Activated CD8-positive, alpha-beta memory T cell treated with anti-CD3 and anti-CD28 coated beads for 24 hours (primary cell): ENCODE measurements at places on chromosomes 1 and 21.

DNA sequence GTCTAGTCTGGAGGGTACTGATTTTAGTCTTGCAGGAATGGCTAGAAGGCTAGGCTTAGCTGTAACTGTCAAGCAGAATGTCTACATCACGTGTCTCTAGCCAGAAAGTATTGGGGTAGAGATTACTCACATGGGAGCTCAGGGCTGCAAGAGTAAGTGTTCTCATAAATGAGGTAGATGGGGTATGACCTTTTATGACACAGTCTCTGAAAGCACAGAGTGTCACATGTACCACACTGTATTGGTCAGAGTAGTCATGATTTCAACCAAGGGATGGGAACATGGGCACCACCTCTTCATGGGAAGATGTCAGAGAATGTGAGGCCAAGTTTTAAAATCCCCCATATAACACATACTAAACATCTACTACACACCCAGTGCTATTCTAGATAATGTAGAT, 2.9 kb downstream of the FYB2 start:
- DNase-seq: no peak

GRCh38 chr1:53196017-53196484, 573 bp upstream of the CPT2 start:
- no peak for DNase-seq

GRCh38 chr1:32769524-32770220, 47.5 kb downstream of the YARS1 start:
- DNase-seq: no peak

DNA sequence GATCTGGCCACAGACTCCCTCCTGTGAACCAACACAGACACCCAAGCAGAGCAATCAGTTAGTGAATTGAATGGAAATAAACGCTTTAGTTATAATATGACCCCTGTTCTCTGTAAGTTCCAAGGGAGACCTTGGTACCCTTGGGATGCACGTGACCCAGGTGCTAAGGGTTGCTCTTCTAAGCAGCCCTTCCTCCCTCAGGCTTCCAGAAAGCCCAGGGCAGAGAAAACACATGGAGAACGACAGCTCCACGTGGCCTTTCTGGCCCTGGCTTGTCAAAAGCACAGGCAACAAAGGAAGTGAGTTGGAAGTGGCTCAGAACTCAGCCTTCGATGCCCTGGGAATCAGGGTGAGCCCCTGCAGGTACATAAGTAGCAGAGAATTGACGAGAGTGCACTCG, 57.4 kb downstream of the LACTBL1 start:
- no peak for DNase-seq

DNA sequence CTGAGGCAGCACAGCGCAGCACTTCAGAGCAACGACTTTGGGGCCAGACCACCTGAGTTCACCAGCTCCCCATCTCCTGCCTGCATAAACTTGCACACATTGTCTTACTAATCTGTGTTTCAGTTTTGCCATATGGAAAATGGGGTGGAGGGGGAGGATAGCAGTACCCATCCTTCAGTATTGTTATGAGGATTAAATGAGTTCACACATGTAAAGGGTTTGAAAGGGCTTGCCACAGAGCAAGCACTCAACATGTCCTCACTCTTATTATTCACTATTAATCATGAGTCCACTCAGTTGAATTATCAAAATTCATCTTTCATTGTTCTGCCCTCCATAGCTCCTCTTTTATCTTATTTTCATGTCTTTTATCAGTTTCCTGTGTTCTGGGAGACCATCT, 40.1 kb upstream of the BMP8B start:
- no peak for DNase-seq

DNA sequence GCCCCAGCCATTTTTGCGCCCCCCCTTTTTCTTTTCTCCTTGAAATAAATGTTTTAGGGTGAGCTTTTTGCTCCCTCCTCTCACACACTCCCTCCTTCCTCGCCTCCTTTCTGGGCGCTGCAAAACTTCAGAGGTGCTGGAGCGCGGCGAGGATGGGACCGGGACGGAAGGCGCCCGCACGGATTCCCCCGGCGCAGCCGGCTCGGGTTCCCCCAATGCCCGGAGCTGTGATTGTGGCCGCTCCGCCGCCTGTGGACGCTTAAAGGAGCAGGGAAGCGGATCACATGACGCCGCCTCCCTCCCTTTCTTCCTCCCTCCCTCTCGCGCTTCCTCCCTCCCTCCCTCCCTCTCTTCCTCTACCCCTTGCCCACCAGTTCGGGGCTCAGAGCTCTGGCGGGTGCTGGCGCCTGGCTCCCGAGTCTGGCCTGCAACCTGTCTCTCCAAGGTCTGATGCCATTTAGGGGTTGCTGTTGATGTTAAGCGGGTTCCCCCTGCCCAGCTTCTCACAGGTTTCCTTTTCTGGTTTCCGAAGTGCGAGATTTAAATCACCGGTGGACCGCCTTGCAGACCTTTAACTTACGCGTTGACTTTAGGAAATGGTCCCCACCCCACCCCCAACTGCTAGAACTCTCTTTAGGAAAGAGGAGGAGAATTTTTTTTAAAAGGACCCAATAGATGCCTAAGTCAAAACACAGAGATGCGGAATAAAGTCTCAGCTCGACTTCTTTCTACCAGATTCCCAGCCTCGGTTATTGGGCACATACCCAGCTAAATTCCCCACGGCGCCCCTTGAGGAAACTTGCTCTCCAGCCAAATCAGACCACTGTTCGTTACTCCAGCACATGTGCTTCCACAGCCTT, at the start of gene WLS:
TSS of gene WLS (minus strand) at position 235 of the 860 bp plus-strand sequence. CDS start at position 11, 224 bp downstream.
- no peak for DNase-seq

- no peak for DNase-seq
Observed at GRCh38 chr1:90335558-90335957, 340.6 kb downstream of the ZNF326 start.

DNA sequence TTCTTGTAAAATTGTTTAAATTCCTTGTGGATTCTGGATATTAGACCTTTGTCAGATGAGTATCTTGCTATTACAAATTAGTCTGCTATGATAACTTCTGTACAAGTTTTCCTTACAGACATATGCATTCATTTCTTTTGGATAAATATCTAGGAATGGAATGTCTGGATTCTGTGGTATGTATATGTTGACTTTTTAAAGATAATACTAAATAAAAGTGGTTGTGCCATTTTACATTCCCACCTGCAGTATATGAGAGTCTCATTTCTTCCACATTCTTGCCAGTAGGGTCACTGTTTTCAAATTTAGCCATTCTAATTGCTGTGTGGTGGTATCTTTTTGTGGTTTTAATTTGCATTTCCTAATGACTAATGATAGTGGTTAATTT, 53.9 kb downstream of the SYDE2 start:
- DNase-seq: no peak

- DNase-seq: no peak
Observed at GRCh38 chr1:96340686-96341085, 380.9 kb upstream of the PTBP2 start.

GRCh38 chr1:8821084-8821483, 3.6 kb upstream of the RERE start:
- no peak for DNase-seq

- DNase-seq: no peak
Observed at GRCh38 chr1:205438213-205439158, 16.6 kb upstream of the LEMD1 start.

DNA sequence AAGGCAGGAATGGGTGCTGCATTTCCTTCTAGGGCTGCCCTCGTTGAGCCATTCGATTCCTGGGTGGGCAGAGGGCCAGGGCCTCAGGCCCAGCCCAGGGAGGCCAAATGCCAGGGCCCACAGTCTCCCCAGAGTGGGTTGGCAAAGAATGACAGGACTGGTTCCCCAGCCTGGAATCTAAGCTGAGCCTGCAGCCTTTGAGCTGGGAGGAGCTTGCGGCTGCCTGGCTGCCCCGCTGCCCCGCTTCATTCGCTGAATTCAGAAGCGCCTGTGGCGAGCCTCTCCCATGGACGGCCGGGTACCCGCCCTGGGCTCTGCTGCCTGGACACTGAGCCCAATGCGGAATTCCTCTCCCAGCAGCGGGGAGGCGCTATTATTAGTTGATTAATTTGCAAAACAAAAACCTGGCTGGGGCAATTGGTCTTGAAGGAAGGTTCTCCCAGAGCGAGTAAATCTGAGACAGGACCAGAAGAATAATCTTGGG, 32.3 kb upstream of the TARDBP start:
- DNase-seq: no peak

GRCh38 chr1:172429331-172430127, 9.0 kb downstream of the C1orf105 start:
- no peak for DNase-seq

DNA sequence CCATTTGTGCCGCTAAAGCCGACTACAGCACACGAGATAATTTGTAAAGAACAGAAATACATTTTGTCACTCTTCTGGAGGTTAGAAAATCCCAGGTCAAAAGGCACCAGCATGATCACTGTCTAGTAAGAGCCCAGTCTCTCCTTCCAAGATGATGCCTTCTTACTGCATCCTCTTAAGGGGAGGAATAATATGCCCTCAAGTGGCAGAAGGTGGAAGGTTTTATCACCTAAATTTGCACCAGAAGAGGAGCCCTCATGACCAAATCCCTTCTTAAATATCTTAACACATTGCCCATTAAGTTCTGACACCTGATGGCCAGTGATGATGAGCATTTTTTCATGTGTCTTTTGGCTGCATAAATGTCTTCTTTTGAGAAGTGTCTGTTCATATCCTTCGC, 326.7 kb upstream of the RGS18 start:
- no peak for DNase-seq

DNA sequence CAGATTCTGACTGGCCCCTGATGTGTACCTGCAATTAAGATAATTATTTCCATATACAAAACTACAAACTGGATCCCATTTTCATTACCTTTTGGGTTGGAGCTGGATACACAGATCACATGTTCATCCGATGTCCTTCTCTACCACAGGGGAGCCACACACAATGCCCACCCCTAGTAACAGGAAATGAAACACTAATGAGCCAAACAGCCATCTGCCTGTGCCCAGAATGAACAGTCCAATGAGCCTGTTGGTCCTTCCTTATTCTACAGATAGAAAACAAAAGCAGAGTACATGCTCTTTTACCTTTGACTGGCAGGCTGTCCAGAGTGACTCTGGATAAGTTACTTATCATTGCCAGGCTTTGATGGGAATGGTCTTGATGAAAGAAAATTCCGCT, 68.6 kb downstream of the SIPA1L2 start:
- no peak for DNase-seq

DNA sequence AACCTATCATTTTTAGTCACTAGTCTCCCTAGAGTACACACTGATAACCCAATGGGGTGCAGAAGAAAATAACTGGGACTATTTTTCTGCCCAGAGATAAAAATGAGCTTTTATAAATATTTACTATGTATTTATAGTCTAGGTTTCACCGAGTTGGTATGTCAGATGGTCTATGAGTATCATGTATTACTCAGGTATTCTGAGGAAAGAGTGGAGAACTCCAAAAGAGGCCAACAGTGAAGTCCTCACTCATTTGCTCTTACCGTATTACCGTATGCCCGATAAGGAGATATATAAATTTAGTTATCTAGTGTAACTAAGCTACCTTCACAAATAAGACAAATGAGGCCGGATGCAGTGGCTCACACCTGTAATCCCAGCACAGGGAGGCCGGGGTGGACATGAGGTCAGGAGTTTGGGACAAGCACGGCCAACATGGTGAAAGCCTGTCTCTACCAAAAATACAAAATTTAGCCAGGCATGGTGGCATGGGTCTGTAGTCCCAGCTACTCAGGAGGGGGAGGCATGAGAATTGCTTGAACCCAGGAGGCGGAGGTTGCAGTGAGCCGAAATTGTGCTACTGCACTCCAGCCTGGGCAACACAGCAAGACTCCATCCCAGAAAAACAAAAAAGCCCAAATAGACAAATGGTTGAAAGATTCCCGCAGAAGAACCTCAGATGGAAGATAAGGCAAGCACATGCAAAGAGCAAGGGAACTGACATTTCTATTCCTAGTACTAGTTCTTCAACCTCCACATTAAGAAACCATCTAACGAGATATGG, 15.6 kb downstream of the CSDE1 start:
- no peak for DNase-seq

- no peak for DNase-seq
Observed at GRCh38 chr1:35844826-35845225, 37.0 kb downstream of the AGO4 start.

GRCh38 chr1:17632106-17632505, 92.6 kb downstream of the ARHGEF10L start:
- no peak for DNase-seq

DNA sequence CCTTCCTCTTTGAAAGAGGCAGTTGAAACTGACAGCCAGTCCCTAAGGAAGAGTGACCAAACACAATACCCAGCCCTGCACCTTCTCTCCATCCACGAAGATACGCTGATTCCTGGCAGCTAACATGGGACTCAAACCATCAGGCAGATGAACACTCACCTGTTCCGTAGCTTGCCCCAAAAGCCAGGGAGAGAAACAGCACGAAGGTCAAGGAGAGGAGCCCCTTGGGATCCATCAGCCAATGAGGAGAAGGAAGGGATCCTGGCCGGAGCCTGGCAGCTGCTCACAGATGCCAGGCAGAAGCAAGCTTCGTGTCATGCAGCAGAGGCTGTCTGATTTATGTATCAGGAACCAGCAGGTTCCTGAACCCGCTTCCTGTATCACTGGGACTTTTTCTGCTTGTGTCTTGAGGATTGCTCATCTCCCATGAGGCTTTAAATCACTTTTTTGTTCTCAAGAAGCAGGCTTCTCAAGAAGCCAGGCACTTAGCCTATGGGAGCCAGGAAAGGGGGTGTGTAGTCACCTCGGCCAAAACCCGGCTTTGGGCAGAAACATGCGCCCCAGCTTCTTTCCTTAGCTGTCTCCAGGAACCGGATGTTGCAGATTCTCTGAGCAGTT, at the start of gene SLAMF1:
TSS of gene SLAMF1 (minus strand) at position 334 of the 618 bp plus-strand sequence. CDS start at position 235, 99 bp downstream.
- no peak for DNase-seq

GRCh38 chr1:244368279-244368678, 83.4 kb downstream of the ADSS2 start:
- DNase-seq: no peak

GRCh38 chr1:168864266-168864665, 135.3 kb upstream of the DPT start:
- DNase-seq: no peak

GRCh38 chr1:37438869-37439343, 35.5 kb upstream of the ZC3H12A start:
- DNase-seq: no peak
